ENCODE measurements at places on chromosomes 6 and 20.

DNA sequence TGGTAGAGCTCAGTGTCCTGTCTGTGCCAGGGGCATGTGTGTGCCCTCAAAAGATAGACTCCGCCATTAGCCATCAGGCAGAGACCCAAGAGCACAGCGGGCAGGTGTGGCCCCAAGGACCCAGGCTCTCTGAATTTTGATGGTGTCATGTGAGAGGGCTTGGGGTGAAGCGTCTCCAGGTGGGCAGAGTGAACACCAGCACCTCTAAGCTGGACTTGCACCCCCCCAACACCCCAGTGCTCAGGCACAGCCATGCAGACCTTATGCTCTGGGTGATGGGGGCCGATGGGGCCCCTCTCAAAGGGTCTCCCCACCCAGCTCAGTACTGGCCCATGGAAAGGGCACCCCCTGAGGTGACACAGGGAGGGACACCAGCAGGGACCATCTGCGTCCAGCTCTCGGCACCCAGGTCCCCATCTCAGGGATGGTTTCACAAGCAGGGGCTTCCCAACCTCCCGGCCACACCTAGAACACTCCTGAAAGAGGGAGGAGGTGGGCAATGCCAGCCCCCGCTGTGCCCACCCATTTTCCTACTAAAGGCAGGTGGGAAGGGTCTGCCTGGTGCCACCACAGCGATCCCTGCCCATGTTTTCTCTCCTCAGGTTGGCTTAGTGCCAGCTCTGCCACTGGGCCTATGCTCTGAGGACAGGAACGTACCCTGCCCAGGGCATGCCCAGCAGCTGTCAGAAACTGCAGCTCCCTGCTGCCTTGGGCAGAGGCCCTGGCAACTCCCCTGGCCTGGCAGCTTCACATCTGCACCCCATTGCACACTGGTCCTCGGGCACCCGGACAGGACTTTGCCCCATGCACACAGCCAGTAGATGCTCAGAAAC lies 3.5 kb downstream of the CST7 start:
- no peak for DNase-seq

GRCh38 chr6:34650823-34651222 lies 45.7 kb downstream of the ILRUN start:
- peak; percentile 93 for DNase-seq

DNA sequence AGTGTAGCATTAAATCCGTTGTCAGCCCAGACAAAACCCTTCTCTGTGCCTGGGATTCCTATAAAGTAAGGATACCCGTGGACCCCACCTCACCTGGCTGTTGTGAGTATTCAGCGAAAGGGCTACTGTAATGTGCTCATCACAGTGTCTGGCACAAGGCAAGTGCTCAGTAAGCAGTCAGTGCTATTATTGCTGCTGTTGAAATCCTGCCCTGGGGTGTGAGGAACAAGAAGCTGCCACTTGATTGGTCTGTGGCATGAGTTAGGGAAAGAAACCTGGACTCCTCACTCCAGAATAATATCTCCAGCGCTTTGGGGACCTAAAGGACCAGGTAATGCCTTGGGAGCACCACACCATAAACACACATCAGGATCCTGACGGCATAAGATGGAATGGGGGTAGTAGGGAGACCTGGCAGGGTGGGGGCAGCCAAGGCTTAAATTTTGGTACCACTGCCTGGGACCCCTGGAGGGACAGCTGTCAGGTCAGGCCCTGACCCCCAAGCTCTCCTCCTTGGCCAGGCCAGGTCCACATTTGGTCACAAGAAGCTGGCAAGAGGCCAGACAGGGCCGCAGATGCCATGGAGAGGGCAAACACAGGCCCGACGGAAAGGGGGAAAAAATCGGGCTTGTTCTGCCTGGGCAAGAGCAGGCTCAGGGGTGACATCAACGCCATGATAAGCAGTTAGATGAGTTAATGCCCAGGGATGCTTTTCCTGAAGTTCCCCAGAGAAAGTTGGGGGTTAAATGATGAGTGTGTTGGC lies 66.5 kb downstream of the MRPL14 start:
- no peak for DNase-seq

DNA sequence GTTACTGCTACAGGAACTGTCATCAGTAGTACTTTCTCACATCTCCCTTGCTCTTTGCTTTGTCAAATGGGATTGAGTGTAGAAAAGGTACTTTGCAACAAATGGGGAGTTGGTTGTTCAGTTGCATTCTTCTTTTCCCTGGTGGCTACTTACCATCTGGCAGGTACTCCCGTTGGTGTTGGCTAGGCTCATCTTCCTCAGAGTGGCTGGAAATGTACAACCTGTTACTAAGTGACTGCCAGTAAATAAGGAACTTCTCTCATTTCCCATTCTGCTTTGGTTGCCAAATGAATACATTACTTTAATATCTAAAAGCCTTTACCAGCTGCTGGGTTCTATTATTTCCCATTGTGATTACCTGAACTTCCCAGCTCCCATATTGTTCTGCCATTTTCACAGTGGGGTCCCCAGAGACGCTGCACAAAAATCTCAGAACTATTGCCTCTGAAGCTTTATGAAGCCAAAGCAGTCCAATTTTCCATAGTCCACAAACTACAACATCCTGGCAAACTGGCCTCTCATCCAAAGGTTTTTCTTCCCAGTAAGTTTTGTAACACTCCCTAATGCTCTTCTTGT lies 229.7 kb upstream of the HTR1E start:
- peak; percentile 81 for DNase-seq

GRCh38 chr6:159594106-159594749 lies 98.8 kb downstream of the SOD2 start:
- no peak for DNase-seq
